Calu3 (cell line): ENCODE measurements at places on chromosomes 7 and 10. TPM values are rescaled to one million over a fixed set of nuclear protein-coding genes. Genes with fewer than 3 reads are reported as not detected.

DNA sequence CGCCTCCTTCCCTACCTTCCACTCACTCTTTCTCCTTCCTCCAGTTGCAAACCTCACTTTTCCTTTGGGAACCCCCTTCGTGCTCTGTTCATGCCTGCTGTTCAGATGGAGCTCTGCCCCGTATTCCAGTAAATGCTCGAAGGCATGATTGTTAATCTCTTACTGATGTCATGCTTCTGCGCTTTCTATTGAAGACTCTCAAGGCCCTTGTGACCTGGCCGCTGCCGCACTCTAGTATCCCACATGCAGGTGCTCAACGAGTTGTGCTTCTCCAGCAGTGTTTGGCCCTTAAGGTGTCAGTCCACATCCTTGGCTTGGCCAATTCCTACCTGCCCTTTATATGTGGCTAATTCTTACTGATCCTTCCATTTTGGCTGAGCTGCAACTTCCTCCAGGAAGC is 158.6 kb downstream of the ADAM12 start:
- DNase-seq: no peak
- H3K4me3 ChIP-seq: no peak overlapping the region
- H3K4me1 ChIP-seq: no peaks in the 10 kb centered on the region

GRCh38 chr7:26686448-26686981 is 177.9 kb downstream of the SKAP2 start:
- no peaks in the 10 kb centered on the region for H3K36me3 ChIP-seq
- H3K4me1 ChIP-seq: no peaks in the 10 kb centered on the region
- H3K4me3 ChIP-seq: no peak overlapping the region
- no peaks in the 10 kb centered on the region for H3K27me3 ChIP-seq
- no peak overlapping the region for H3K27ac ChIP-seq
- peak; percentile 11 for DNase-seq

DNA sequence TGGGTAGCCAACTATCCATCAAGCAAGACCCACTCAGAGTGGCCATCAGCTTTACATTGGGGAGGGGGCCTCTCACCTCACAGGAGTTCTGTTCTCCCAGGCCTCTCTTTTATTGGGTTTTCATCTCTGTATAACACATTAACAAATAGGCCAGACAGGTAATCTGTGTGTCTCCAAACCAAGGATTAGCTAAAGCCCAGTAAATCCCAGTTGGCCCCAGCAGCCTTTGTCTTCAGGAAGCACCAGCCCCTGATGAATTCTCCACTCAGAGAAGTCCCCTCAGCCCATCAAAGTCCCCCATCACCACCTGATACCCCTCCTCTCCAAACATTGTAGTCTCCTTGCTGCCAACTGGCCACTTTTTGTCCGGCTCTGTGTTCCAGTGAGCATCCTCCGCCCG is 16.9 kb upstream of the SLF2 start:
- H3K4me1 ChIP-seq: no peaks in the 10 kb centered on the region
- H3K36me3 ChIP-seq: no peaks in the 10 kb centered on the region
- peaks cover 4% of the 10 kb centered on the region for H3K27me3 ChIP-seq
- H3K4me3 ChIP-seq: no peak overlapping the region
- H3K27ac ChIP-seq: no peak overlapping the region

DNA sequence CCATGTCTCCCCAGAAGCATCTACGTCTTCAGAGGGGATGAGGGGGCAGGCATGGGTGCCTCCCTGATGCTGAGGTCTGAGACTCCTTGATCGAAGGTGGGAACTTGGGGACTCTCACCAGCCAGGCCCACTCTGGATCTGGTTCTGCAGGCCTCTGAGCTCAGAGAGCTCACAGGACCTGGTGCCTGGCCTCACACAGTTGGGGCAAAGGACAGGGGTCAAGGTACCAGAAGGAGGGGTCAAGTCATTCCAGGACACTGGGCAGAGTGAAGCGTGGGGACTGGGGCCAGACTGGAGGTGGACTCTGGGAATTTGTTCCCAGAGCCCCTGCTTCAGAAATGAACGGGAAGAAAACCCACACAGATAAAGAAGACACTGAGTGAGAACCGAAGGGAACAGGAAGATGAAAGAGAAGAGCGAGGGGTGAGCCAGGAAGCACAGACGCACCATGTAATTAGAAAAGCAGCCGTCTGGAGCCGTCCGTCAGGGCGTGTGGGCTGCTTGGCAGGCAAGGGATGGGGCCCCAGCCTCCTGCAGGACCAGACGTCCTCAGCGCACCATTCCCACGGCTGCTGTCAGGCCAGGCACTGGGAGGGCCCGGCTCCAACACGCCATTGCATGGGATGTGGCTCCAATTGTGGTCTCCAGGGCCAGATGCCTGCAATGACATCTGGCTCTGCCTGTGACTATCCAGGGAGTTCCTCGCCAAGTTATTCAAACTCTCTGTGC is 47.7 kb downstream of the ZCCHC24 start:
- H3K36me3 ChIP-seq: no peaks in the 10 kb centered on the region
- DNase-seq: no peak
- no peak overlapping the region for H3K27ac ChIP-seq
- peaks cover 34% of the 10 kb centered on the region for H3K27me3 ChIP-seq

DNA sequence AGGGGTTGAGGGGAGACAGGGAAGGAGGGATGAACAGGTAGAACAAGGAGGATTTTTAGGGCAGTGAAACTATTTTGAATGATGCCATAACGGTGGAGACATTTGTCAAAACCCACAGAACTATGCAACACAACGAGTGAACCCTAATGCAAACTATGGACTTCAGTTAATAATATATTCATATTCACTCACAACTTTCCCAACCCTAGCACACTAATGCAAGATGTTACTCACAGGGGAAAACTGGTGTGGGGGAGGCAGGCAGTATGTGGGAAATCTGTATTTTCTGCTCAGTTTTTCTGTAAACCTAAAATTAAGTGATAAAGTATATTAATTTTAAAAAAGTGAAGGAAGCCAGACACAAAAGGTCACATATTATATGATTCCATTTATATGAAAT is 17.3 kb downstream of the GNA12 start:
- no peak overlapping the region for H3K27ac ChIP-seq
- H3K4me1 ChIP-seq: peaks cover 29% of the 10 kb centered on the region
- H3K4me3 ChIP-seq: no peak overlapping the region
- H3K27me3 ChIP-seq: no peaks in the 10 kb centered on the region
- no peak for DNase-seq
- no peaks in the 10 kb centered on the region for H3K36me3 ChIP-seq

DNA sequence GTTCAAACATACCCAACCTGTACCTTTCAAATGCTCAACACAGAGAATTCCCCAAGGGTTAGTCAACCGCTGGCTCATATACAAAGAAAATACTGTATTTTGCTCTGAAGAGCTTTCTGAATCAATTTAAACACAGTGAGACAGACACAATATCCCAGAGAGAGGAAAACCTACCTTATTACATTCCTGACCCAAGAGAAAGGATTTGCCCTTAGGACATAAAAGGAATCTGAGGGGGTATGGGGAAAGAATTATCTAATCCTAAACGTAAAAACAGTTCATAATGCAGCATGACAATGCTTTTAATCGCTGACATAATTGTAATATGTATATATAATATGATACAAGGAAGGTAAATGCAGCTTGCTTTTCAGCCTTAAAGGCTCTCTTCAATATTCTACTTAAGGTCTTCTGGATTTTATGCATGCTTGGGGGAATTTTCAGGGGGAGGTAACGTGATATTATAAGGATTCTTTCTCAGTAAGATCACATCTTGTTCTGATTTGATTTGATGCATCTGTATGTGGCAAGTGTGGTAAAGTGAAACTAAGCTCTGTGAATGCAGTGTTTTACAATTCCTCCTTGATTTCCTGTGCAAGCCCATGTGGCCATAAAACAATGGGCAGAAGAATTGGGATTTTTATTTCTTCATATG is 240.5 kb downstream of the GLI3 start:
- H3K36me3 ChIP-seq: no peaks in the 10 kb centered on the region
- no peak overlapping the region for H3K4me3 ChIP-seq
- H3K4me1 ChIP-seq: no peaks in the 10 kb centered on the region
- H3K27me3 ChIP-seq: peaks cover 20% of the 10 kb centered on the region
- DNase-seq: no peak
- no peak overlapping the region for H3K27ac ChIP-seq

The MYL10 gene
- total RNA-seq: not detected in 2 replicates

DNA sequence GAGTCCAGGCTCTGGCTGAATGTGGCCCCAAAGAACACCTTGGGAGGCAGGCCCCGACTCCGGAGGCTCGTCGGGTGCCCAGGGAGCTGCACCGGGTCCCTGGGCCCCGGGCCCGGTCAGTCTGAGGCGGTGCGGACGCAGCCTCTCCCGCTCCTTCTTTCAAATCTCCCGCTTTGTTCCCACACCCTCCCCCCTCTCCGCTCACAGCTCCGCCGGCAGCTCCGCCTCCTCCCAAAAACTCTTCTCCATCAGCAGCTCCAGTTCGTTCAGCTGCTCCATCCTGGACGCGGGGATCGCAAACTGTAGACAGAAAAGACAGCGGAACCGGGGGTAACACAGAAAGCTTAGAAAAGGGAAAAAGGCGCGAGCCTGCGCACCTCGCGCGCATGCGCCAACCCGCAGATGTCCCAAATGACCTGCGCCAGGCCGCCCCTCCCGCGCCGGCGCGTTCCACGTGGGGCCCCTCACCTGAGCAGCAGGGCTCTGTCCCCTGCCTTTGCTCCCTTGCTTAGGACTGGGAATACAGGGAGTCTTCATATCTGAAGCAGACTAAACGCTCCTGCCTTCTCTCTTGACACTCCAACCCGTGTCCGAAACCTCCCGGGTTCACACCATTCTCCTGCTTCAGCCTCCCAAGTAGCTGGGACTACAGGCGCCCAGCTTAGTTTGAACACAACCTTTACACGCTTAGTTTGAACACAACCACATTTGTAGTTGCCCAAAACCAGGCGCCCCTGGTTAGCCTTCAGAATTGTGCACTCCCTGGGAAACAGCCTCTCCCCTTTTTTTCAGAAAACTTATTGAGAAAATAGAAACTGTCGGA is at the start of gene DNA2:
DNA2 (minus strand) TSS at position 388 of the 823 bp plus-strand sequence; CDS start at position 279, 109 bp downstream.
- H3K36me3 ChIP-seq: peaks cover 63% of the 10 kb centered on the region
- H3K27ac ChIP-seq: peak within 1 kb of the TSS; percentile 80
- peak; percentile 88 for DNase-seq
- H3K4me3 ChIP-seq: peak within 1 kb of the TSS; percentile 94
